ENCODE measurements at places on chromosomes 4 and X.

- DNase-seq = peak; percentile 41
These were observed 94.9 kb upstream of the TBC1D9 start for GRCh38 chr4:140851032-140851636.

DNA sequence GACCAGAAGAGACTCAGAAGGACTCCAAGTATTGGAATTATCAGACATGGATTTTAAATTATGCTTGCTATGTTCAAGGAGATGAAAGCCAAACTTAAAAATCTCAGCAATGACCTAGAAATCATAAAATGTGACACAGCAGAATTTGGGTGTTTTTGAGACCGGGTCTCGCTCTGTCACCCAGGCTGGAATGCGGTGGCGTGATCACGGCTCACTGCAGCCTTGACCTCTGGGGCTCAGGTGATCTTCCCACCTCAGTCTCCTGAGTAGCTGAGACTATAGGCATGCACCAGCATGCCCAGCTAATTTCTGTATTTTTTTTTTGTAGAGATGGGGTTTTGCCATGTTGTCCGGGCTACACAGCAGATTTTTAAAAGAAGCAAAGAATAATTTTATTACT, 12.7 kb downstream of the TAB3 start:
- no peak for DNase-seq

GRCh38 chr4:99572527-99573240, 1.9 kb upstream of the MTTP start:
- DNase-seq = no peak

DNA sequence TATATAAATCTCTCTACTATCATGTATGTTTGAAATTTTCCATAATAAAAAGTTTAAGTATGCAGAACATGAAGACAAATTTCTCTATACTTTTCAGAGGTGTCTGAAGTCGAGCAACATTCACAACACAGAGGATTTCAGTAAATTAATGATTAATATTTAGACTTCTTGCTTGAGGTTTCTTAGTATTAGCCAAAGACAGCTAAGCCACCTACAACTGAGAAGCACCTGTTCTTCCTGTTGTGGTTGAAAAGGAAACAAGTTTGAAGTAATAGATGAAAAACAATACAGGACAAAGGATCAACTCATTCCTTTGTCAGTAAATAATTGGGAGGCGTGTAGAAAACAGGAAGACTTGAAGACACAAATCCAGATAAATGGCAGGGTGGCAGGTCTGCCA, 21.1 kb downstream of the SCML1 start:
- DNase-seq = no peak

DNA sequence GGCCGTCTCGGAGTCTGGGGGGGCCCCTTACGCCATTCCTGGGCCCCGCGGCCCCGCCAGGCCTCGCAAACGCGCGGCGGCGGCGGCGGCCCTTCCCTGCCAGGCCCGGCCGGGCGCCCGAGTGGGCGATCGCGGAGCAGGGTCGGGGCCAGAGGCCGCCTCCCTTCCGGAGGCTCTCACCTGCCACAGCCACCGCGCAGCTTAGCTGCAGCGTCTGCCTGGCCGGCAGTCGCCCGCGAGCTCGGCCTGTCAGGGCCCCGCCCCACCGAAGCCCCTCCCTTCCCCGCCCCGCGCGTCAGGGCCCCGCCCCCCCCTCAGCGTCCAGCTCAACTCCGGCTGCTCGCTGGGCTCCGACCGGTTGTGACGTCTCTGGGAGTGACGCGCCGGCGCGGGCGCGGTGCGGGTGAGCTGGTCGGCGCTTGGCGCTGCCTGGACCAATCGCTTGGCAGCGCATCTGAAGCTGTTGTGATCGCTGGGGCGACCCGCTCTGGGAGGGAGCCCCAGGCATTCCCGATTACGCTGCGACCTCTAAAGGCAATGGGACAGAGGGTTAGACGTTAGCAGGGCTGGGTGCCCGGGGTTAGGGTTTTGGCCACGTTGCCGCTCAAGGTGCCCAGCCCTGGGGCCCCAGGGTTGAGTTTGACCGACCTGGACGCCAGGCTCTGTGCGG, at the start of gene SLC10A3:
Gene SLC10A3 (minus strand): TSS at position 216 of the 670 bp plus-strand sequence. CDS start 1,689 bp downstream, outside the sequence.
- peak; percentile 79 for DNase-seq

DNA sequence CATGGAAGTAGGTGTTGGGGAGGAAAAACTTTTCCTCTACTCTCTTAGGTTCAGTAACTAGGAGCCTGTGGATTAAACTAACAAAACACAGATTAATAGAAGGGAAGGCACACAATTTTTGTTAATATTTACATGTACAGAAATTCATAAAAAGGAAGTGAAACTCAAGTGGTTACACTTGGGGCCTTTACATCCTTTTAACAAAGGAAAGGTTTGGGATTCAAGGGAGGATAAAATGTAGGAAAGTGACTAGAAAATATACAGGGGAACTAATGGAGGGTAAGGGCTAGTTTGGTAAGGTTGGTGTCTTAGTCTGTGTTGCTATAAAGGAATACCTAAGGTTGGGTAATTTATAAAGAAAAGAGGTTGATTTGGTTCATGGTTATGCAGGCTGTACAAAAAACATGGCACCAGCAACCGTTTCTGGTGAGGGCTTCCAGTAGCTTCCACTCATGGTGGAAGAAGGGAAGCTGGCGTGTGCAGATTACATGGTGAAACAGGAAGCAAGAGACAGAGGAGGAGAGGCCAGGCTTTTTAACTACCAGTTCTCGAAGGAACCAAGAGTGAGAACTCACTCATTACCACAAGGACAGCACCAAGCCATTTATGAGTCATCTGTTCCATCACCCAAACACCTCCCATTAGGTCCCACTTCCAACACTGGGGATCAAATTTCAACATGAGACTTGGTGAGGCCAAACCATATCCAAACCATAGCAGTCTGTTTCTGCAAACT, 124.4 kb downstream of the CHRDL1 start:
- no peak for DNase-seq

- DNase-seq = no peak
These were observed 65.1 kb downstream of the PPP3CA start for GRCh38 chr4:101282076-101282844.

DNA sequence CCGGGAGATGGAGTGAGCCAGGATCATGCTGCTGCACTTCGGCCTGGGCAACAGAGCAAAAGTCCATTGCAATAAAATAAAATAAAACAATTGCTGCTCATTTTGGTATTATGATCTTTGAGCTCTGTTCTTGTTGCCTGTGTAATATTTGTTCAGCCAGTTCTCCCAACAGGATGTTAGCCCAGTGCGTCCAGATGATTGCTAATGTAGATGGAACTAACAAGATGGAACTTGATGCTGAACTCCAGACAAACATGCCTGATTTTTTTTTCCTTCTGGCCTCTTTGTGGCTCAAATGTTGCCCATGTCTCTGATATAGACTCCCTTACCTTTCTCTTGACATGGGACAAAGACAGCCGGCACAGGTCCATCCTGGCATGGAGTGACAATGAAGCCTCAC, 15.8 kb downstream of the SSX5 start:
- no peak for DNase-seq

Data from fibroblast of skin of left quadriceps (primary cell).